HL-60 (cell line): ENCODE measurements at places on chromosomes 4 and X.

GRCh38 chr4:118787844-118788380, 48.0 kb downstream of the SEC24D start:
- DNase-seq: no peak

GRCh38 chrX:142663330-142664095, 362.2 kb upstream of the SPANXN4 start:
- no peak for DNase-seq

DNA sequence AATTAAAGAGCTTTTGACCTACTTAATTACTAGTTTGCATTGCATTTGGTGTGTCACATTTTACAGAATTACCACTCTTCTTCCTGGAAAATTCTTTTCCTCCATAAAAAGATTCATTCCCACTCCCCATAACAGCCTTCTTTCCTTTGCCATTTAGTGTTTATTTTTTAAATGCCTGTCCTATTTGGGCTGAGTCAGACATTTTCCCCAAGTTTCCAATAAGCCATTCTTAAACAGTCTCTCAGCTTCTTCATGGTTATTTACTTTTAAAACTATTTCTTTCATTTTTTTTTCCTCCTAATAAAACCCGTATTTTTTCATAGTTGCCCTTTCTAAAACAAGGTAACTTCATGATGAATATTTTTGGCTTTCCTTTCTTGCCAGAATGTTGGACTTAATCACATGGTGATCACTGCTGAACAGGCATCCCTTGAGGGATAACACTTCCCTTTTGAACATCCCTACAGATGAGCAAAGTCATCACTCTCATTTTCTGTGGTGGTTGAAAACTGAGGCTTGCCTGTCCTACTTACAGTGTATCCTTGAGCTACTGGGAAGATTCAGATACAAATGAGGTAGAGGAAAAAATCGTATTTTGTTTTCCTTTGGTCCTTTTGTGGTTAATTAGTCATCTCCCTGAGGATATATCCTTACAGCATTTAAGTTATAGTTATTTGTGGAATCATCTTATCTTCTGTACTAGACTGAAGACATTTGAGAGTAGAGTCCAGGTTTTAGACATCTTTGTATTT, 520.5 kb upstream of the NR3C2 start:
- no peak for DNase-seq

DNA sequence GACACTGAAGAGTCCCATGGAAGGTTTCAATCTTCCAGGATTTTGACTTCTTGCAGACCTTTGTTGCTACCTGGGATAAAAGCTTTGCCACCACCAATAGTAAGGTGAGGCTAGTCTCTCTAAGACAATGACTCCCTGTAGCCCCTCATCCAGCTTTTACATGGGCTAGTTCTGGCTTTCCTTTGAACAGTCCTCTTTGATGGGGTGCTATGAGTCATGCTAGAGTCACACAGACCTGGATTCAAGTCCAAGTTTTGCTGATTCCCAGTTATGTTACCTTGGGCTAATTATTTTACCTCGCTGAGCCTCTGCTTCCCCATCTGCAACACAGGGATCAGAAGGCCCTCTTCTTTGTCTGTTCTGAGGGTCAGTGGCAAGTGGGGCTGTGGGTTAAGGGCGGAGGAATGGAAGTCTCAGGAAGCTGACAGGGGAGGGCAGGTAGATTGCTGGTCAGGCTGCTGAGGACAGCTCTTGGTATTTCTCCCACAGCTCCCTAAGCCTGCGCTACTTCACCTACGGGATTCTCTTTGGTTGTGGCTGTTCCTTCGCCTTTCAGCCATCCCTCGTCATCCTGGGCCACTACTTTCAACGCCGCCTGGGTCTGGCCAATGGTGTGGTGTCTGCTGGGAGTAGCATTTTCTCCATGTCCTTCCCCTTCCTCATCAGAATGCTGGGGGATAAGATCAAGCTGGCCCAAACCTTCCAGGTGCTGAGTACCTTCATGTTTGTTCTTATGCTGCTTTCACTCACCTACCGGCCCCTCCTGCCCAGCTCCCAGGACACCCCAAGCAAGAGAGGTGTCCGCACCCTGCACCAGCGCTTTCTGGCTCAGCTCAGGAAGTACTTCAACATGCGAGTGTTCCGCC, 90.3 kb downstream of the RLIM start:
- no peak for DNase-seq

GRCh38 chr4:1856943-1857699, 1.2 kb upstream of the LETM1 start:
- DNase-seq: no peak

GRCh38 chr4:125489952-125490690, 175.4 kb downstream of the FAT4 start:
- DNase-seq: no peak
